Epithelial cell of alveolus of lung (primary cell): ENCODE measurements at places on chromosomes 16 and 17. TPM values are rescaled to one million over a fixed set of nuclear protein-coding genes. Genes with fewer than 3 reads are reported as not detected.

The MYO15A gene
- total RNA-seq, result 0.26 and 1.6 TPM in 2 replicates

The C17orf100 gene
- total RNA-seq, result 0.40 and 0.91 TPM in 2 replicates

The SULT1A4 gene
- 0.78 and 2.4 TPM in 2 replicates for total RNA-seq

The CCL7 gene
- 2.4 and 10.0 TPM in 2 replicates for total RNA-seq

The FOXC2 gene
- 0.32 and 3.9 TPM in 2 replicates for total RNA-seq

The KCNJ16 gene
- total RNA-seq, result not detected in 2 replicates

The NPIPA3 gene
- total RNA-seq, result 0.24 and 0.52 TPM in 2 replicates

The ADAMTS18 gene
- 0.16 and 1.3 TPM in 2 replicates for total RNA-seq

The CHRNE gene
- 0.39 TPM in 1 of 2 replicates, not detected in the other for total RNA-seq

The SLC38A8 gene
- not detected in 2 replicates for total RNA-seq

The COPZ2 gene
- total RNA-seq, result 34.8 and 54.0 TPM in 2 replicates

The ABCA6 gene
- 5.3 and 17.0 TPM in 2 replicates for total RNA-seq

The CES3 gene
- 0.24 TPM in 1 of 2 replicates, not detected in the other for total RNA-seq

The CPPED1 gene
- 1.8 and 3.6 TPM in 2 replicates for total RNA-seq

The LDHD gene
- total RNA-seq, result 0.16 and 0.52 TPM in 2 replicates

The ASPHD1 gene
- total RNA-seq, result 6.5 and 9.8 TPM in 2 replicates

The FOXF1 gene
- 47.2 and 95.3 TPM in 2 replicates for total RNA-seq

The ZNF629 gene
- 12.2 and 32.1 TPM in 2 replicates for total RNA-seq

The OTOA gene
- not detected in 2 replicates for total RNA-seq

The P2RX1 gene
- 0.26 and 0.48 TPM in 2 replicates for total RNA-seq

The SAMD14 gene
- total RNA-seq, result 7.4 and 10.7 TPM in 2 replicates

The STX1B gene
- total RNA-seq, result 0.91 and 7.0 TPM in 2 replicates

The GP1BA gene
- total RNA-seq, result not detected in 2 replicates

The MRM1 gene
- total RNA-seq, result 3.4 and 4.8 TPM in 2 replicates

The PYY gene
- 0.13 TPM in 1 of 2 replicates, not detected in the other for total RNA-seq

The RRAD gene
- total RNA-seq, result 3.8 and 7.5 TPM in 2 replicates

The SP6 gene
- 0.13 TPM in 1 of 2 replicates, not detected in the other for total RNA-seq

The TBC1D3D gene
- total RNA-seq, result not detected in 2 replicates

The TEKT3 gene
- not detected in 2 replicates for total RNA-seq
